Vagina (tissue), 2 donors: ENCODE measurements at places on chromosomes 11 and 22. TPM values are rescaled to one million over a fixed set of nuclear protein-coding genes. Genes with fewer than 3 reads are reported as not detected.

F2 gene
- total RNA-seq = not detected

RFPL1 gene
- not detected for total RNA-seq

ARHGEF17 gene
- total RNA-seq = 32.9 TPM

GVQW3 gene
- 1.2 TPM for total RNA-seq

OR52I2 gene
- not detected for total RNA-seq

MIOX gene
- total RNA-seq = not detected

DNA sequence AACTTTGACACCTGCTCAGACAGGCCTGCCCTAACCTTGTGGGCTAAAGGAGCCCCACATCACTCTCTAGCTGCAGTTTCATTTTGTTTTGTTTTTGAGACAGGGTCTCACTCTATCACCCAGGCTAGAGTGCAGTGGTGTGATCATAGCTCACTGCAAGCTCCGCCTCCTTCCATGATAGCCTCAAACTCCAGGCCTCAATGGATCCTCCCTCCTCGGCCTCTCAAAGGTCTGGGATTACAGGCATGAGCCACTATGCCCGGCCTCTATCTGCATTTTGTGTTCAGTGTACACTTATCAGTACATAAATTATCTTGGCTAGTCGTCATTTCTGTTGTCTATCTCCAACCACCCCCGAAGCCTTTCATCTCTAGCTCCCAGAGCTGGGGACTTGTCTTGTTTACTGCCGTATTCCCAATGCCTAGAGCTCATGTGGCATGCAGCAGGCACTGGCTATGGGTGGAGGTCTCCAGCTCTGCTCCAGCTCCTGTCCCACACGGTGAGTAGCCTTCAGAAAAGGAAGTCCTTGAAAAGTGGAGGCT lies 22.1 kb upstream of the PEX26 start:
- no peaks in the 10 kb centered on the region for H3K36me3 ChIP-seq
- no peak for DNase-seq
- H3K27me3 ChIP-seq = no peaks in the 10 kb centered on the region
- no peak overlapping the region for H3K4me3 ChIP-seq

- H3K27me3 ChIP-seq = no peaks in the 10 kb centered on the region
- no peak overlapping the region for H3K27ac ChIP-seq
- no peak overlapping the region for H3K4me3 ChIP-seq
- no peak for DNase-seq
- H3K4me1 ChIP-seq = no peaks in the 10 kb centered on the region
Observed at GRCh38 chr11:47111318-47111804, 65.3 kb downstream of the ARFGAP2 start.

DNA sequence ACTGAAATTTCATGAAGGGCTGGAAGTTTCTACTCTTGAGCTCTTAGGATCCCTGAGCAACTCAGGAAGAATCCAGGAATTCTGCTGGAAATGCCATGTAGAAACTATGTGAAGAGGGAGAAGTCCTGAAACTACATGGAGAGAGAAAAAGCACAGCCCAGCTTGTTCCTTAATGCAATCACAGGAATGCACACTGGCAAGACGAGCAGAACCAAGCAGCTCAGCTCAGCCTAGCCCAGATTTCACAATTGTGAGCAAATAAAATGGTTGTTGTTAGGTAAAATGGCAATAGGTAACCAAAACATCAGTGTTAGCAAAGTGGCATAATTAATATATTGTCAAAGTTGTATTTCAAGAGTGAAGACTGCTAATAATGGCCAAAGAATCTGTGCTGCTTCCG lies 28.1 kb downstream of the ZNF214 start:
- H3K27ac ChIP-seq = peak overlapping the region; percentile 58
- H3K4me1 ChIP-seq = peaks cover 11% of the 10 kb centered on the region
- no peak for DNase-seq
- no peaks in the 10 kb centered on the region for H3K36me3 ChIP-seq
- no peaks in the 10 kb centered on the region for H3K27me3 ChIP-seq
- no peak overlapping the region for H3K4me3 ChIP-seq

DNA sequence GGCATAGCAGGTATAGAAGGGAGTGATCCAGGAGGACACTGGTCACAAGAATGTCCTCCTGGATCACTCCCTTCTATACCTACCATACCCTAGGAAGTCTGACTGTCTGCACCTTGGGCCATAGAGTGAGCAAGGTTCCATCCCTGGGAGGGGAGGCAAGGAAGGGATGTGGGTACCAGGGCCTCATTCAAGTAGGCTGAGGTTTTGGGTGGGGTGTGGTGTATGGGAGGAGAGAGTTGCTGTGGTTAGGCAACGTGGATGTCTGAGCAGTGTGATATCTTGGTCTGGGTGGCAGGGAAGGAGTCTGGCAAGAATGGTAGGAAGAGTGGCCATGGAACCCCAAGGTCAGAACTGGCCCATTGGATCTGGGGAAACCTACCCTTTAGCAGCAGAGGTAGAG lies 13.2 kb downstream of the PPFIBP2 start:
- peaks cover 19% of the 10 kb centered on the region for H3K4me1 ChIP-seq
- no peaks in the 10 kb centered on the region for H3K27me3 ChIP-seq
- H3K36me3 ChIP-seq = no peaks in the 10 kb centered on the region
- no peak overlapping the region for H3K4me3 ChIP-seq
- no peak overlapping the region for H3K27ac ChIP-seq

GRCh38 chr11:6365659-6366058 lies 24.6 kb upstream of the SMPD1 start:
- no peaks in the 10 kb centered on the region for H3K4me1 ChIP-seq
- no peak overlapping the region for H3K27ac ChIP-seq
- no peaks in the 10 kb centered on the region for H3K36me3 ChIP-seq
- DNase-seq = no peak

- no peak overlapping the region for H3K4me3 ChIP-seq
- no peaks in the 10 kb centered on the region for H3K36me3 ChIP-seq
- no peaks in the 10 kb centered on the region for H3K4me1 ChIP-seq
- no peak overlapping the region for H3K27ac ChIP-seq
- no peak for DNase-seq
Observed at GRCh38 chr11:57001674-57002401, 13.1 kb downstream of the OR5AK2 start.

DNA sequence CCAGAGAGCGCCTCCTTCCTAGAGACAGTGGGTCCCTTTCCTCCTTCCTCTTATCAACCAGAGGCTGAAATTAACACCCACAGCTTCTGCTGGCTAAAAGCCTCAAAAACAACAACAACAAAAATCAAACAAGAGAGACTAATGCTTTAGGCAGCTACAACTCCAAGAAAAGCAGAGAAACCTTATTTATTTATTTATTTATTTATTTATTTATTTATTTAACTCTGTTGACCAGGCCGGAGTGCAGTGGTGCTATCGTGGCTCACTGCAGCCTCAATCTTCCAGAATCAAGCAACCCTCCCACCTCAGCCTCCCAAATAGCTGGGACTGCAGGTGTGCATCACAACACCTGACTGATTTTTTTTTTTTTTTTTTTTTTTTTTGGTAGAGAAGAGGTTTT lies 2.6 kb upstream of the B3GNT6 start:
- no peak overlapping the region for H3K27ac ChIP-seq
- DNase-seq = no peak
- H3K36me3 ChIP-seq = no peaks in the 10 kb centered on the region

DNA sequence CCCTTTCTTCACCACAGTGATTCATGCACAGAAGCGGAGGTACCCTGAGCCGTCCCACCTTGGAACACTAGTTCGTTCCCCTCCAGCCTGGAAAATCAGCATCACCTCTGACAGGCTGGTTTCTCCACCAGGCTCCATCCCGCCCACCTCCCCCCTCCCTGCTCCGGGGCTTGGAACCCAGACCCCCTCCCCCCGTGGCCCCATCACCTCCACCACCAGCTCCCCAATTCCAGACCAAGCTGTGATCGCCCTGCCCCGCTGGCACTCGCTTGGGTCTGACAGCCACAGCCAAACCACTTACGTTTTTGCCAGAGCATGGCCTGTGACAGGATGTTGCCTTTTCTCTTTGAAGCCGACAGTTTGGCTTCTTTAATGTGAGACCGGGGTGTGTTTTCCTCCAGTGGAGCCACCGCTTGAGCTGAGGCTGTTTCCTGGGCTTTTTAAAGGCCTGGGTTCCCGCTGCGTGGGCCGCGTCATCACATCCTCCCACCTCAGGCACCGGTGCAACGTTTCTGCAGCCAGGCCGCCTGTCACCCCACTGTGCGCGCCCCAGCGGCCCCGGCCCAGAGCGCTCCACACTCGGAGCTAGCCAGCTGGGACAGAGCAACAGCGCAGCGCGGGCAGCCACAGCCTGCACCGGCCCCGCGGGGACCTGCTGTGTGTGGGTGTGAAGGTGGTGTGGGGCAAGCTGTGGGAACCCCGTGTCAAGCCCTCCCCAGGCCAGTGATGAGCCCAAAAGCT lies at the start of gene POU2AF1:
Gene POU2AF1, minus strand, starts transcription at position 415 of the 741 bp plus-strand sequence. Its CDS starts 98 bp downstream, at position 317.
- H3K36me3 ChIP-seq = no peaks in the 10 kb centered on the region
- H3K4me3 ChIP-seq = no peak within 1 kb of the TSS
- DNase-seq = no peak
- peak within 1 kb of the TSS; percentile 33 for H3K27ac ChIP-seq

DNA sequence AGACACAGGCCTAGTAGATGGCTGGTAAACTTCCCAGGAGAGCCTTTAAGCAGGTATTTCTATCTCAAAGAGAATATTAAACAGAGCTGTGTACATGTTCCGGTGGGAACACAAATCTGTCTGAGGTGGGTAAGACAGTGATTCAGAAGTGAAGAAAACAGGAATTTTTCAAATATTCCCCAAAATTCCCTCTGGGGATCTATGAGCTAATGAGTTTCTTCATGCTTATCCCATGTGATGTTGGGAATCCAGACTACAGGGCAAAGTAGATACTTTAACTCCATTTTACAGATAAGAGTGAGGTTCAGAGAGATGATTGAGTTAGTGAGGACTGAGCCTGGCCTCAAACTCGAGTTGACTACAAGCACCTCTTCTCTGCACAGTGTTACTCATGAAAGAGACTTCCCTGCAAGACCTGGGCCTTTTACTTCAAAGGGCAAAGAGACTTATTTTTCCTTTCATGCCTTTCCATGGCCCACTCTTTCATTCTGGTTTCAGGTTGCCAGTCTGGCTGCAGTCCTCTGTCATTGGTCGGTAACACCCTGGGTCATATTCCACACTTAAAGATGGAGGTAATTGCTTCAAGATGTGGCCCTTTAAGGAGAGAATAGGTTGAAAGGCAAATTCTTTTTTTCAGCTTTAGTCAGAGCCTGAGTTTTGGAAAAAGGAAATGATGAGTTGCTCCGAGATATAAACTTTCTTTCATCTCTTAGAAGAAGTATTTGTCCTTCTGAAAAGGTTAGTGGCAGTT lies 70.1 kb downstream of the CYB5R2 start:
- no peaks in the 10 kb centered on the region for H3K27me3 ChIP-seq
- no peak overlapping the region for H3K27ac ChIP-seq

DNA sequence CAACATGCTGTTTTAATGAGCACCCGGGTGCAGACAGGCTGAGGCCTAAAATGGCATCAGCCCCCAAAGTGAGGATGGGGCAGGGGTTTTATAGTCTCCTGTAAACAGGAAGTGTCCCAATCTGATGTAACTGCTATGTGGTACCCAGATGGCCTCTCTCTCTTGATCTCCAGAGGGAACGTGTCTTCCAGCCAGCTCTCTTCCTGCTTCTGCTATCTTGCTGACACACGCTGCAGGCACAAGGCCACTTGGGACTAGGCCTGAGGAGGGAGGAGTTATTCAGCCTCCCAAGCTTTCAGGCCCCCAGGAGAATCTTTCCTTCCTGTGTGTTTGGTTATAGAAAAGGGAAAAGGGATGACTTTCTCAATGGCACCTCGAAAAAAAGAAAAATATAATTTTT lies 11.4 kb upstream of the VSTM5 start:
- no peak overlapping the region for H3K27ac ChIP-seq
- H3K27me3 ChIP-seq = no peaks in the 10 kb centered on the region
- no peaks in the 10 kb centered on the region for H3K4me1 ChIP-seq
- no peaks in the 10 kb centered on the region for H3K36me3 ChIP-seq
- no peak overlapping the region for H3K4me3 ChIP-seq

- H3K27ac ChIP-seq = peak overlapping the region; percentile 58
- H3K27me3 ChIP-seq = no peaks in the 10 kb centered on the region
- no peaks in the 10 kb centered on the region for H3K36me3 ChIP-seq
- H3K4me3 ChIP-seq = no peak overlapping the region
Observed at GRCh38 chr11:12417691-12418611, 40.6 kb downstream of the PARVA start.

- no peak overlapping the region for H3K27ac ChIP-seq
- DNase-seq = no peak
- no peak overlapping the region for H3K4me3 ChIP-seq
- no peaks in the 10 kb centered on the region for H3K27me3 ChIP-seq
- H3K4me1 ChIP-seq = no peaks in the 10 kb centered on the region
Observed at GRCh38 chr11:128240546-128240945, 346.8 kb downstream of the ETS1 start.

DNA sequence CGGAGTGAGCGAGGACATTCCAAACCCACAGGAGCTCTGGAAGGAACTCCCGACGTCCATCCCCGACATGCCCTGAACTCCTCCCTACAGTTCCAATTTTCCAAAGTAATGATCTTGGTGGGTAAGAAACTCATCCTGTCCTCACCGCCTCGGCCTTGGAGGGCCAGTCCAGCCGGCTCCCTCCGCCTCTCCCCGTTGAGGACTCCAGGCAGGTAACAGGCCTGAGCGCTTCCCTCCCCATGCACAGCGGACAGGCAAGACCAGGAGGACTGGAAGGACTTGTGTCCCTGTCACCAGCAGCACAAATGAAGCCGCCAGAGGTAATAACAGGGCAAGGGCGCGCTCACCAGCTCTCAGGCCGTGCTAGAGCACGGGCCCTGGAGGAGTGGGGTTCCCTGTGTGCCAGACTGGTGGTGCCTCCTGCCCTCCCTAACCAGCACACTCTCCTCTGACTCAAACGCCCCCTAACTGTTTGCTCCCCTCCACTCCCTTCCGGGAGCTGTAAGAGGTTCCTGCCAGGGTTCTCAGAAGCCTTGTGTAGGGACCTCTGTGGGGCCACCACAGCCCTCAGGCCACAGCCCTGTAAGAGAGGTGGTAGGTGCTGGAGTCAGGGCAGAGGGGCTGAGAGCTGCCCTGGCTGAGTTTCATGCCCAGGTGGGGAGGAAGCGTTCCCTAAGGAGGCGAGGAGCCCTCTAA lies 17.1 kb downstream of the OVOL1 start:
- DNase-seq = no peak
- no peak overlapping the region for H3K4me3 ChIP-seq
- no peaks in the 10 kb centered on the region for H3K4me1 ChIP-seq
- H3K27ac ChIP-seq = no peak overlapping the region
- H3K36me3 ChIP-seq = no peaks in the 10 kb centered on the region

DNA sequence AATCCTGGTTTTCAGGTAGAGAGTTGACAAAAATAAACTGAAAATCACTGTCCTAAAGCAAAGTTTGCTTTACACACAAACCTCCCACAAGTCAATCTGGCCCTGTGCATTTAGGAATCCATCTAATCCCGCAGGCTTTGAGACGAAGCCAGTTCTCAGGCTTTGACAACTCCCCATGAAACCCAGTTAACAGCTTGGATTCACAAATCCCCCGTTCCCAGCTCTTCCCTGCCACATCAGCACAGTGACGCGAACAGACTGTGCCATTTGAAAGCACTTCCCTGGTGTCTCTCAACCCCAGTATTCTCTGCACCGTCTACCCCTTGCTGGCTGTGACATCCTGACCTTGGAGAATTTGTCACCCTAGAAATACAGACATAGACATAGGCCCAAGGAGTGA lies 117.8 kb downstream of the OPCML start:
- no peak overlapping the region for H3K27ac ChIP-seq
- no peaks in the 10 kb centered on the region for H3K27me3 ChIP-seq
